ENCODE measurements at places on chromosomes 3 and 15. TPM values are rescaled to one million over a fixed set of nuclear protein-coding genes. Genes with fewer than 3 reads are reported as not detected.
A peak's percentile ranks its signal among the peaks of the same experiment; 100 is the strongest.

DNA sequence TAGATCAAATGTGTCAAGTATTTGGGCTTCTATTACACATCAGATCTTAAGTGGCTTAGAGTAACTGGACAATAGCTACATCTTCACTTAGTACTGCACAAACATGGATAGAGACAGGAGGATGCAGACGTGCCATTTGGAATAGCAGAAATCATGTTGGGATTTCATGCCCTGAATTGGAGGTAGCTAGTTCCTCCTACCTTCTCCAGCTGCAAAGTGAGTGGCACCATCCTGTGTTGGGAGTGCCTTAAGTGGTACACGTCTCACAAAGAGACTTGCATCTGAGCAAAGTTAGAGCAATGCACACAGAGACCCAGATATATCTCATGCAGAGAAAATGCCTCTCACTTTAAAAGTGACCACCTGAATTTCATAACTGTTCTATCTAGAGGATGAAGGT, 136.5 kb downstream of the SSR3 start:
- no peak for DNase-seq

Gene ZIC1
- polyA plus RNA-seq, result 15.3 TPM

- no peak for DNase-seq
Measured at GRCh38 chr3:95254758-95255157, 1191.9 kb downstream of the NSUN3 start.

DNA sequence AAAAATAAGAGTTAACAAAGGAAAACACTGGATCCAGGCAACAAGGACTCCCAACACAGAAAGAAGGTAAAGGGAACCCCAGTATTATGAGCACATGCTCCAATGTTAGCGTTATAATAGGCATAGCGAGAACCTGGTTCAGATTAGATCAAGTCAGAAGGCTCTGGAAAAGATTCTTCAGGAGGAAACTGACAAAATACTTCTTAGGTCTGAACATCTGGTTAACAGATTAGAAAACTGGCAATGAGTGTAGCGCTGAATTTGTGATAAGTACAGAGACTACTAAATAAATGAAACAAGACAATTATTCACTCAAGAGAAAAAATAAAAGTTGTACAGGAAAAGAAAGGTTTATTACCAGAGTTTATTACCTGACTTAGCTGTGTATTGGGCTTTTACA, 146.1 kb downstream of the DPH6 start:
- peak; percentile 62 for DNase-seq

Gene CISH
- 14.5 TPM for polyA plus RNA-seq

DNA sequence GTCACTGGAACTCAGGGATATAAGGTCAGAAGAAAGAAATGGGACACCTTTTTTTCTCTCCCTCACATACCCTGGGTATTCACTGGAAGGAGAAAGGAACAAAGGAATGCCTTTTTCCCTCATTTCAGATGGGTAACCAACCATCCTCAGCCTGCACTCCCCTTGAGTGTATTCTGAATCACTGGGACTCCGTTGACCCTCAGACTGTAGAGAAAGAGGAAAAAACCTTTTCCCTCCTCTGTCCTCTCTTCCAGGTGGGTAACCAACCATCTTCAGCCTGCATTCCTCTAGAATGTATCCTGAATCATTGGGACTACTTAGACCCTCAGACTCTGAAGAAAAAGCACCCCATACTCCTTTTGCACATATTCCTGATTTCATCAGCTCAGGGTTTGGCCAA, 11.4 kb downstream of the PRR20G start:
- no peak for DNase-seq

Gene TIMMDC1
- 71.7 TPM for polyA plus RNA-seq

GRCh38 chr3:107684431-107684925, 161.7 kb downstream of the BBX start:
- DNase-seq, result no peak

- no peak for DNase-seq
Measured at GRCh38 chr15:26171266-26171665, 308.1 kb upstream of the ATP10A start.

Gene DNAH1
- polyA plus RNA-seq, result 5.3 TPM

DNA sequence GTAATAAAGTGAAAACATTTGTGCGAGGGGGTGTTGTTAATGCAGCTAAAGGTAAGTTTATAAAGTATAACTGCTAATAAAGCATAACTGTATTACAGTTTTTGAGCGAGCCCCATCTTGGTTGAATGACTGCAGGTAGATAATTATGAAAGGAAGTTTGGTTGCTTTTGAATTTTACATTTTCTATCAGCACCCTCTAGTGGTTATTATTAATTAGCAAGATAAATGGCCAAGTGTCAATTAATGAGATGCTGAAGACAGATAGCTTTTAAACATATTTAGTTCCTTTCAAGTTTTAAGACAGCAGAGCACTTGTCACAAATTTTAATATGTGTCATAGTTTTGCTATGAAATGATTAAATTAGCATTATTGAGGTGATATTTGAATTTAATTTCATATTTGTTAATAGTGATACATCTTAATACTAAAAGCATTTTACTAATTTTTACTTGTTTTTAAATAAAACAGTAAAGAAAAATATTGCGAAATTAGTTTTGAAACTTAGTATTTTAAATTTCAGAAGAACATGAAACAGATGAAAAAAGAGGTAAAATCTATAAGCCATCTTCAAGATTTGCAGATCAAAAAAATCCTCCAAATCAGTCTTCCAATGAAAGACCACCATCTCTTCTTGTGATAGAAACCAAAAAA, 15.1 kb downstream of the U2SURP start:
- no peak for DNase-seq

- no peak for DNase-seq
Measured at GRCh38 chr3:182067423-182067822, 355.7 kb downstream of the SOX2 start.

Gene C3orf38
- polyA plus RNA-seq, result 18.4 TPM

DNA sequence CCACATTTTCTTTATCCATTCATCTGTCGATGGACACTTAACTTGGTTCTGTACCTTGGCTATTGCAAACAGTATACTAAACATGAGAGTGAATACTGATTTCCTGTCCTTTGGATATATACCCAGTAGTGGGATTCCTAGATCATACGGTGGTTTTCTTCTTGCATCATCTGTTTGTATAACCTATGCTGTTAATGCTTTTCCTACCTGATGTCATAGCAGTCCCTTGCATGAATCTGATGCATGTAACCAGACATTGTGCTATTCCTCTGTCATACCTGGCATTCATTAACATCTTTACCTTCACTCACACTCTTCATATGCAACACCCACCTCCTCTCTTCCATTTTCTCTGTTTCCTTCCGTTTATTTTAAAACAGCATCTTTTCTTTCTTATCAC, 185.2 kb downstream of the KLHL25 start:
- DNase-seq, result no peak

- DNase-seq, result peak; percentile 71
Measured at GRCh38 chr15:55108858-55109518, 87.8 kb downstream of the RSL24D1 start.

DNA sequence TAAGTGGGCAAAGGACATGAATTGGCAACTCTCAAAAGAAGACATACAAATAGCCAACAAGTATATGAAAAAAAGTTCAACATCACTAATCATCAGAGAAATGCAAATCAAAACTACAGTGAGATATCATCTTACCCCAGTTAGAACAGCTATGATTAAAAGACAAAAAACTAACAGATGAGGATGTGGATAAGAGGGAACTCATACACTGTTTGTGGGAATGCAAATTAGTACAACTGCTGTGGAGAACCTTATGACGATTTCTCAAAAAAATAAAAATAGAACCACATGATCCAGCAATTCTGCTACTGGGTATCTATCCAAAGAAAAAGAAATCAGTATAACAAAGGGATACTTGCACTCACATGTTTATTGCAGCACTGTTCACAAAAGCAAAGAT, 28.6 kb downstream of the NEK10 start:
- DNase-seq, result no peak

Gene TLR9
- polyA plus RNA-seq, result 0.14 TPM

Gene GOLGA6L6
- not detected for polyA plus RNA-seq

- no peak for DNase-seq
Measured at GRCh38 chr3:25621087-25621486, 43.6 kb downstream of the TOP2B start.

DNA sequence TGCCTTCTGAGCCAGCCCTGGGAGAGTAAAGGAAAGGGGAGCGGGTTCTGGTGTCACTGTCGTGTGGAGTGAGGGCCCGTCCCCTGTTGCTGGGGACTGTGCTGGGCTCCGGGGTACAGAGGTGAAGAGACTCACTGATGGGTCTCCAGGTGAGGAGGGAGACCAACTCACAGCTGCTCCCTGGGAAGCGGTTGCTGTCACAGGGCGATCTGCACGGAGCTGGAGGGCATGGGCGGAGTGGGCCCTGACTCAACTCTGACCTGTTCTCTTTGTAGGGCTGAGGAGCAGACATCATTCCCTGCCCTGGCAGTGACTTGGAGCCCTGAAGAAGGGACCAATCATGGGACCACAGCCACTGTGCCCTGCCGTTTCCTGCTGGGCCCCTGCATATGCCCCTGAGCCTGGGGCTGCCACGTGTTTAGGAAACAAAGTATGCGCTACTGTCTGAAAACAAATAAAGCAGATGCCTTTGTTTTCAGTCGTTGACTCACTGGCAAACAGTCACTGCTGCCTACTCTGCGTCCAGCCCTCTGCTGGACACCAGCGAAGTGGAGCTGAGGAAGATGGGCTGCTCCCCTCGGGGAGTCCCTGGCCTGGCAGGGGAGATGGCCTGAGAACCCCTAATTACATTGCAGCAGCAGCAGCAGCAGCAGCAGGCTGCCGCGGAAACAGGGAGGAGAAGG, 22.9 kb upstream of the PLXNA1 start:
- no peak for DNase-seq

DNA sequence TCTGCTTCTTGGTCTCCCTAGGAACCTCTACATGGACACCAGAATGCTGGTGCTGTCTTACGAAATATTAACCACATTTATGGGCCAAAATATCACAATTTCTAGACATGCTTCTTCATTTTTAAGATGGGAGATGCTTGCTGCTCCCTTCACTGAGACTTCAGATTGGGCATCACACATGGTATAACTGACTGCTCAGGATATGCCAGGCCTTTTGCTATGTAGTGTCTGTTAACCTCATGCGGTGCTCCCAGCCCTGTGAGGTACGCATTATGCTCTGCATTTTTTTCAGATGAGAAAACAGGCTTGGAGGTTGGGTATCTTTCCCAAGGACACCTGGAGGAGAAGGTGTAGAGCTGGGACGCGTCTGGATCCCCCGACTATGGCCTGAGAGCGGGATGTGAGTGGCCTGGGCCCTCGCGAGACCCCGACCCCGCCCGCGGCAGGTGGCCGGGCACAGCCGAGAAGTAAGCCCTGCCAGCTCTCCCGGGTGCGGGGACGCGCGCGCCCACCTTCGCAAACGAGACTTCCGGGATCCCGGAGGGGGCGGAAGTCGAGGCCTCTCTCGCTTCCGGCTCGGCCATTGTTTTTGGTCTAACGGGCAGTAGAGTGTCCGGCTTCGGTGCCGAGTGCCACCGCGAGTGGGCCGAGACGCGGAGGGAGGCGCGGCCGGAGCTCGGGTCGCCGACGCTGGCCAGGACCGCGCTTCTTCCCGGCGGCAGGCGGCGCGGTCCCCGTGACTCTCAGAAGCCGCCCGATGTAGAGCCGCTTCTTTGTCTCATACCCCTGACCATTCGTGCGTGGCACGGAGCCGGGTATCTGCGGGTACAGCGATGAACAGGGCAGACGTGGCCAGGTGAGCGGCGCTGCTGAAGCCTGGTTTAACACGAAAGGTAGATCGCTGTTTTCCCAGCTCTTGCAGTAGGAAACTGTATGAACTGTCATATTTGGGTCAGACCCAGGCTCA, at the start of gene ZKSCAN7:
Gene ZKSCAN7, plus strand, starts transcription at position 568 of the 967 bp plus-strand sequence. CDS start 1,855 bp downstream, outside the sequence.
- peak; percentile 78 for DNase-seq

DNA sequence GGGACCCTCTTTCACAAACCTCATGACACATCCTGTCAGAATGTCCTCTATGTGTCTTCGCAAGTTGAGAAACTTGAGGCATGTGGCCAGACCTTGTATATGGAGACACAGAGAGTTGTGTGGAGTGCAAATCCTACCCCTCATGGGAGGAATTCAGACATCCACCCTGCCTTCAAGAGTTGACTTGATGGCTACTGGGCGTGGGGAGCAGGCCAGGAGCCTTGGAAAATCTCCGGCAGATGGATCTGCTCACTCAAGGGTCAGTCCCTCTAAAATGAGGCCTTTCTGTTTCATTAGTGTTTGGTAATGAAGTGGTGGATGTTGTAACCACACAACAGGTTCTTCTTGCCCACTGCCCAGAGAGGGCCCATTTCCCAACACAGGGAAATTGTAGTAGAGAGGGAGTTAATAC, 79.0 kb downstream of the ASB7 start:
- DNase-seq, result peak; percentile 1

DNA sequence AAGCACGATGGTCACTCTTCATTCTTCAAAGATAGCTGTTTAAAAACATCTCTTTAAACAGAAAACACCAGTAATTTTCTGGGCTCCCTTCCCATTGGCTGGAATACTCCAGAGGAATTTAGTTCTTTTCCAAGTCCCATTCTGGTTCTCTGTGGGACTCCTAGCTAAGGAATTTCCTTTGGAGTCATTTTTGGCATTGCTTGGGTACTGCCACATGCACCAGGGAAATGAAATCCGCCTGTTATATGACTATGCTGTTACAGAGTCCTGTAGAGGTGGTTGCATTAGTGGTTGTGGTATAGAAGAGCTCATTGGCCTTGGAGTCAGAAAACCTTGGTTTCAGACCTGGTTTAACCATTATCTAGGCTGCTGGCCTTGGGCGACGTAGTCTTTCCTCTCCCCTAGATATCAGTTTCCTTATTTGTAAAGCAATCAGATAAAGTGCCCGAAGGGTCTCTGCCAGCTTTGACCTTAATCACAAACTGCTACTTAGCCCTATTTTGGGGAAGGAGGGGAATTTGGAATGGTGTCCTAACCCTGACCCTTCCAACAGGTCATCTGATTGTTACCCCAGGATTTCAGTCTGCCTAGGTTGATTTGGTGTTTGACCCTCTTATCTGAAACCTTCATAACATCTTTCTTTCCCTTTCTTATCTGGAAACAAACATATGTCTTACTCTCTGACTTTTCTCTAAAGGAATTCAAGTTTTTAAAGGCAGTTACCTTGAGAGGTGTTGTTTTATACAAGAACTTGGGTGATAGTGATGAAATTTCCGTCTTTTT, 13.4 kb downstream of the RTP1 start:
- DNase-seq, result peak; percentile 27

- no peak for DNase-seq
Measured at GRCh38 chr15:98063871-98064270, 103.4 kb downstream of the ARRDC4 start.

Gene AP3B2
- polyA plus RNA-seq, result 0.52 TPM

Gene ZNF501
- 5.5 TPM for polyA plus RNA-seq

DNA sequence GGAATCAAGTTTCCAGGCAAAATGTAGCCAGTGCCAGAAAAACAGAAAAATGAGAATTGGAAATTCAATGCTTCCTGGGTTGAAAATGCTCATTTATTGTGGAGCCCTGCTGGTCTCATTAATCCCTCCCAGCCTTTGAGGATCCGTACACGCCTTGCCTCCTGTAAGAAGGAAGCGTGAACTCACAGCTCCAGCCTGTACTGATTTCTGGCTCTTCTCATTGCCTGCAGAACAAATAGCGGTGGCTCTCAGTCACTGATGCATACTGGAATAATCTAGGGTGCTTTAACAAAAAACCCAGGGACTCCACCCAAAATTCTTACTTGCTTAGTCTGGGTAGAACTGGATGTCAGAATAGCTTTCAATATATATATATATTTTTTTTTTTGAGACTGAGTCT, 29.3 kb upstream of the SLC24A5 start:
- DNase-seq, result peak; percentile 40

- no peak for DNase-seq
Measured at GRCh38 chr3:58627941-58628340, 38.6 kb downstream of the FAM3D start.

Gene TGM5
- 0.05 TPM for polyA plus RNA-seq

Gene UROC1
- 0.06 TPM for polyA plus RNA-seq
